PC-3 (cell line): ENCODE measurements at places on chromosomes 12 and 14. TPM values are rescaled to one million over a fixed set of nuclear protein-coding genes. Genes with fewer than 3 reads are reported as not detected.

DNA sequence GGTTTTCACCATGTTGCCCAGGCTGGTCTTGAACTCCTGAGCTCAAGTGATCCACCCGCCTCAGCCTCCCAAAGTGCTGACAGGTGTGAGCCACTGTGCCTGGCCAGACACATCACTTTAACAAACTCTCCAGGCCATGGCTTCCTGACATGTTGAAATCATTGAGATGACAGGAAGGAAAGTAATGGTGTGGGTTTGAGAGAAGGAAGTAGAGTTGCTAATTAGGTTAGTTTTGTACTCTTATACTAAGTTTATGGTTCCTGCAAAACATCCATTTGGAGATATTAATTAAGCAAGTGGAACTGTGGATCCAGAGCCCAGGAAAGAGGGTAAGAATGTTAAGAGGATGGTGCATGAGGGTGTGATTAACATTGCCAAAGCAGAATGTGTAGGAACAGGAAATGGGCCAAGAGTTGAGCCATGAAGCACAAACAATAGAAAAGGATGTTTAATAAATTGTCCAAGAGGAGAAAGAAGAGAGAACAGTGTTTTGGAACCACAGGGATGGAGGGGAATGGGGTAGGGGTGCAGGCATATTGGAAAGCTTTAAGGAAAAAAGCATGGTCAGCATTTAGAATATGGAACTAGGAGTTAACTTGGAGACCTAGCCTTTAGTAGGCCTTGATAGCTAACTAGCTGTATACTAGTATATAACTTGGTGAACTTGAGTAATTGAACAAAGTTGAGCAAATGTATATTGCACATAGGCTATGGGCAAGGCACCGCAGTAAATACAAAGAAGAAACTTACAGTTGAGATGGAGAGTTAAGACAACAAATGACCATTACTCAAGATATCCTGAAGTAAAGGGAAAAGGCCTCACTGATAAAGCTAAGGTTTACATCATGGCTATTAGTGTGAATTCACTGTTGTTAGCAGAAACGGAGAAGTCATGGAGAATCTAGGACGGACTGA is 91.3 kb upstream of the DNM1L start:
- no peak for DNase-seq

CMA1 gene
- total RNA-seq, result not detected in 2 replicates

DNA sequence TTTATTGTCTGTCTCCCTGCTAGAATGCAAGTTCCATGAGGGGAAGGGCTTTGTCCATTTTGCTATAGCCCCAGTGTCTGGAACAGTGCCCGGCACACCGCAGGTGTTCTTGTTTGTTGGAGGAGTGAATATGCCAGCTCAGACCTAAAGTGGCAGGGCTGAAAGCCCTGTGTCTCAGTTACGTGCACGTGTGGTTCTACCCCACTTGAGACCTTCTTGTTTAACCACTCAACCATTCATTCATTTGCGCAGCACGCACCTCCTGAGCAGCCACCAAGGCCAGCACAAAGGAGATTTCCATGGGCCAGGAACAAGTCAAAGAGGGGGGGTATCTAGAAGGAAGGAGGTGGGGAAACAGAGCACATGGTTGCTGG is 338.0 kb upstream of the FKBP4 start:
- DNase-seq, result no peak

DNA sequence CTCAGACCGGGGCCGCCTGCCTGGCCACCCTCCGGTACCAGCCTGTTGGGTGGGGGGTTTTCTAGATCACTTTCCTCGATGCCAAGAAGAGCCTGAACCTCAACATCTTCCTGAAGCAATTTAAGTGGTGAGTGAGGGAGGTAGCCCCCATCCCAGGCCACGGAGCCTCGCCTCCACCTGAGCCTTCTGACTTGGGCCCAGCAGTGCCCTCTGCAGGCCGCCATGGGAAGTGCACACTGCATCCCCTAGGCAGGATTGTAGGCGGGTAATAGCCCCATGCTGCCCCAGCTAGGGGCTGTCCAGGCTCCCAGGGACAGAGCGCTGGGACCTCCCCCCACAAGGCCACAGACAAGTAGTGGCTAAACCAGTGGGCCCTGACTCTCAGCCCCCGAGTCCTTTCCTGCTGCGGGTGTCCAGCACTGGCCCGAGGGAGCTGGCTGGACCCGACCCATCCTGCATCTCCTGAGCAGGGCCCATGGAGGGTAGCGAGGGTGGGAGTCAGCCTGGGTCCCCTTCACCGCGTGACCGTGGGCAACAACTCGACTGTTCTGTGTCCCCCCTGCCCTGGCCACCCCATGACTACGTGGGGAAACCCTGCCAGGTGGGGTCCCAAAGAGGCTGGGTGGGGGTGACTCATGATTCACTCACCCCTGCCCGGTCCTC is 15.3 kb upstream of the ADSS1 start:
- DNase-seq, result peak; percentile 80

DNA sequence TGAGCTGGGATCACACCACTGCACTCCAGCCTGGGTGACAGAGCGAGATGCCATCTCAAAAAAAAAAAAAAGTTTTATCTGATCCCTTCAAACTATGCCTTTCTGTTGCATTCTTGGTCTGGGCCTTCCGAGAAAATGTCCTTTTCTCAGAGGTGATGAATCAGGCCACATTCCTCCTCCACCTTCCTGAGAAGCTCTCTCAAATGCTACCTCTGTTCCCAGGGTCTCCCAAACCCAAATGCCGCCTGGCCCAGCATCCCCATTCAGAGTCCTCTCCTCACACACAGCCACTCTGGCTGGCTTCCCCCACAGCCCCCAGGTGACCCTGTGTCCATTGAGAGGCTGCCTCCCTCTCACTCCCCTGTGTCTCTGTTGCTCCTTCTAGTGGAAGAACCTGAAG is 19.7 kb upstream of the TMED10 start:
- no peak for DNase-seq

RFX4 gene
- total RNA-seq, result not detected in 2 replicates

DNA sequence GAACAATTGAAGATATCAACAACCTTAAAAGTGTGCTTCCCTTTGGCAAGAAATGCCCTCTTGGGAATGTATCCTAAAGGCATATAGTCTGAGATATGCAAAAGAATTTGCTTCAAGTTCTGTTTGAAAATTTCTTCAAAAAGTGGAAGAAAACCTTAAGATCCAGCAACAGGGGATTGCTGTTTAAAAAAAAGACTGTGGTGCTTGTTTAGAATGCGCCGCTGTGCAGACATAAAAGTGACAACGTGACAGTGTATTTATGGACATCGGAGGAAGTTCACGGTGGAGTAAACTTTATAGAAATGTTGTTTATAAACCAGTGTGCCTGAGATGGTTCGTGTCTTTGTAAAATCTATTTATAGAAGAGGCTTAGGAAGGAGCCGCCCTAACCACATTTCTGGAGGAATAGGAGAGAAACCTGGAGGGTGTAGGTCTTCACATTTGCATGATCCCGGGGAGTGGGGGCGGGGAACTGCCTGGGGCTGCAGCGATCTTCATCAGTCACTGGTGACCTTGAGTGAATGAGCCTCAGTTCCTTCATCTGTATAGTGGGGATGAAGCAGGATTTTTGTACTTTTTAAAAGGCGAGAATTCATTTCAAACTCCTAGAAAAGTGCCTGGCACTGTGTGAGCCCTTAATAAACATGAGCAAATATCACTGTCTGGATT is 27.5 kb downstream of the ADGRD1 start:
- no peak for DNase-seq

- DNase-seq, result peak; percentile 98
These were observed 17.4 kb upstream of the PYGL start for GRCh38 chr14:50961605-50962221.

DNA sequence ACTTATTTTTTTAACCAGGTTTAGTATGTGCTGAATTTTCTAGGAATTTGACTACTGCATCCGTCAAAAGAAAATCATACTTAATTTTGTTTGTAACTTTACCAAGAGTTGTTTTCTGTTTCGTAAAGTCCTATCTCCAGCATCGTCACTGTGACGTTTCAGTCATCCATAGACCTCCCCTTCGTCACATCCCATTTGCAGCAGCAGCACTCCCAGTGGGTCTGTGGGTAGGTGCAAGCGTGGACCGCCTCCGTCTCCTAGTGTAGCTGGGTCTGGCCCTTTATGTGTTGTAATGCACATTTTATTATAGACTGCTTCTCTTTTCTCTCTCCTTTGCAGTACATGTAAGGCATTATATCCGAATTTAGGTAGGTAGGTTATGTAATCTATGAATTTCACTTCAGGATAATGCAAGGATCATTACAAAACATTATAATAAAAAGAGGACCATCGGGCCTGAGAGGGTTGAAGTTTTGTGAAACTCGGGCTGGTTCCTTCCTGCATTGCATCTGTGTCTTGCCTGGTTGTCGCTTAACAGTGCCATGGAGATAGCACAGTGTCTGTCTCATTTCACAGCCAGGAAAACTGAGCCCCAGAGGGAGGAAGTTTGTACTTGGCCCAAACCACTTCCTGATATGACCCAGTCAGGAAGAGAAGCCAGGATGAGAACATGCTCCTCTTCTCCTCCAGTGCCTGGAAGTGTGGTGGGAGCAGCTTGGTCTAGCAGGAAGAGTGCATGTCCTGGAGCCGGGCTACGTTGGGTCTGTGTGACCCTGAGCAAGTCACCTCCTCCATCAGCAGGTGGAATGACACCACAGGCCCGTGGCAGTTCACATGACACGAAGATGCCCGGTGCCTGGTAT is 41.3 kb downstream of the EVL start:
- no peak for DNase-seq

- peak; percentile 30 for DNase-seq
These were observed 38.5 kb downstream of the C12orf75 start for GRCh38 chr12:105369014-105369413.

PIK3C2G gene
- total RNA-seq, result not detected in 2 replicates

AMIGO2 gene
- 19.3 and 22.2 TPM in 2 replicates for total RNA-seq

TEX52 gene
- total RNA-seq, result not detected in 2 replicates

DNA sequence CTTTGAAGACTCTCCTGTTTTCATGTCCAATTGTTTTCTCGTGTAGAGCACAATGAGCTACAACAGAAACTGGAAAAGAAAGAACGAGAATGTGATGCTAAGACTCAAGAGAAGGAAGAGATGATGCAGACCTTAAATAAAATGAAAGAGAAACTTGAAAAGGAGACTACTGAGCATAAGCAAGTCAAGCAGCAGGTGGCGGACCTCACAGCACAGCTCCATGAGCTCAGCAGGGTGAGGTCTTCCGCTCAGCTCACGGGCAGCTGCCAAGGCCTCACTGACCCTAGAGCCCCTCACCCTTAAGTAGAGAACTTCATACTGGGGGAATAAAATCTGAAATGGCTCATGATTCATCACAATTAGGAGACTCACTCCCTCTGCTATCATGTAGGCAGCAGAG is 134.7 kb downstream of the GPR135 start:
- DNase-seq, result no peak

- DNase-seq, result no peak
These were observed 31.6 kb upstream of the FRS2 start for GRCh38 chr12:69438539-69438938.

DNA sequence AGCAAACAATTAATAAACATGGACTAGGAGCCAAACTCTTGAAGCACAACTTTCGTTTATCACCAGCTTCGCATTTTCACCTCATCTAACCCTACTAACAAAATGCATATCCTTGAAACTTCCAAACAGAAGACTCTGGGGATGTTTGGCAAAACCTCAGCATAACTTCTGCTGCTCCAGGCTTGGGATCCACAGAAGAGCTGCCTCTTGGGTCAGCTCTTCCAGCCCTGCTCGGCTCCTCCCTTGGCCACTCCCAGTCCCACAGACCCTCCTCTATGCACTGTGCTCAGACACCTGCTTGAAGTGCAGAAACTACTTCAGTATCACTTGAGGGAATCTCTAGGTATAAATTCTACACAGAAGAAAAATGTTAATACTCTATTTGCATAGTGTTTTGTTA is 110.0 kb upstream of the AMIGO2 start:
- DNase-seq, result no peak

DNA sequence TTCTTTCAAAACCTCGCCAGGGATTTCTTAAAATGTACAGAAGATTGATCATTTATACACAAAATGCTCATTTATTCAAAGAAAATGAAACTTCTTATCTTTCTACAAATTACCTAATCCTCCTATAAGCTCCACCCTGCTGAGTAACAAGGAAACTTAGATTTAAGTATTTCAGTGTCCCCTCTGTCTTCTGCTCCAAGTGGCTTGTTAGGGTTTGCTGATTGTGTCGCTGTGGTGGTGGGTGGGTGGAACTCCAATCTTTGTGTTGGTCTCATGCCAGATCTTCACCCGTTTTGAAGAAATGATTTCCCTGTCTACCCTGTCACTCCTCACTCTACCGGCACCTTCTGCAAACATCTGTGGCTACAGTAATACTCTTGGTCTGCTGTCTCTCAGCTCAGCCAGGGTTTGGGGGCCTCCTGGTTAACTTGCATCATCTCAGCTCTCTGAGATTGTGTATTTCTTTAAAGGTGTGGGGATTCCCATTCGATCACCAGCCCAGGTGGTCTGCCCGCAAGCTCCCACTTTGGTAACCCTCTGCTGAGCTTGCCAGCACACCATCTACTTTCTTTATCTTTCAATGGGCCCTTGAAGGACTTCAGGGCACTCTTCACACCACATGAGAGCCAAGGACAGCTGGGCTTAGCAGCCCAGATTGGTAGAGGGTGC is 73.8 kb downstream of the DRAM1 start:
- DNase-seq, result no peak

- DNase-seq, result no peak
These were observed 45.7 kb downstream of the CCDC91 start for GRCh38 chr12:28235985-28236384.

- DNase-seq, result no peak
These were observed 442.7 kb downstream of the BTG1 start for GRCh38 chr12:91702843-91703425.

DNA sequence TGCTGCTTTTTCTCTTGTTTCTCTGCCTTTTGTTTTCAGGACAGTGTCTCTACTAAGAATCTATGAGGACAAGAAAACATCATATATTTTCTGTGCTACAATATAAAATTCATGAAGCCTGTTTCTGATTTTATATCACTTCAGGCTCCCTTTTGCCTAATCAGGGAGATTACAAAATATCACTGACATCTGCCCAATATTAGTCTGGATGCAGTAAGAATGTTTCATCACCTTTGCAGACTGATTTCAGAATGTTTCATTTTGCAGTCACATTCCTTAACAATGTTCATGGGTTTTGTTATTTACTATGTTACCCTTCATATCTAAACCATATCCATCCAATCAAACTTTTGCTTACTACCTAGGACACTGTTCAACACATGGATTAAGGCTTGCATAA is 491 bp upstream of the CLEC6A start:
- no peak for DNase-seq

TMTC1 gene
- total RNA-seq, result 5.8 TPM in 2 replicates

SYCP3 gene
- not detected in 2 replicates for total RNA-seq

KLHDC1 gene
- total RNA-seq, result 0.07 and 0.58 TPM in 2 replicates

DNA sequence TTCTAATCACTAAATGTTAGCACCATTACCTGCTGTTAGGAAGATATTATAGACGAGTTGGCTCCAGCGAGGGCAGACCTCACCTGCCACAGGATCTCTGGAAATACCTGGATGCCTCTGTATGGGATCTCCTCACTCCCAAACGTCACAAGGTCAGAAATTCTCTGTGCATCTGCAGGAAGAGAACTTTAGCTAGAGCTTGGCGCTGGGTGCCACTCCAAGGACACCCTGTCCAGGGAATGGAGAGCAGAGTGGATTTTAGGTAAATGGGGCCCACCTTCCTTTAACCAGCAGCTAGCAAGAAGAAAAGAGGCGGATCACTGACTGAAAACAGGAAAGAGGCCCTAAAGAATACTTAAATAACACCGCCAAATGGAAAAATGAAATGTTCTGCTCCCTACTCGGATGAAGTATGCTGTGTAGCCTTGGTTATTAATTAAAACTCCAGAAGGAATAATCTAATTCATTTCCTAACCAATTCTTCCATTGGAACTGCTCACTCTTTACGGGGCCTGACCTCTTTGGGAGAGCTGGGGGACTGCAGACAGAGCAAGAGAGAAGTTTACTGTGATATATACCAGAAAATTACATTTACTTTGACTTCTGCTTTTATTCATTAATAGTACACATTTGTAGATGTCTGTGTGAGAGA is 4.2 kb upstream of the FOXG1 start:
- no peak for DNase-seq
